Left kidney (tissue), 8 donors: ENCODE measurements at places on chromosomes 1 and 21. TPM values are rescaled to one million over a fixed set of nuclear protein-coding genes. Genes with fewer than 3 reads are reported as not detected.

The KRTAP10-6 gene
- not detected for polyA plus RNA-seq

The PADI3 gene
- 0.08 TPM for polyA plus RNA-seq

The KCNE2 gene
- 1.8 TPM for polyA plus RNA-seq

The EVA1B gene
- polyA plus RNA-seq = 37.6 TPM

The FCRL2 gene
- 0.17 TPM for polyA plus RNA-seq

DNA sequence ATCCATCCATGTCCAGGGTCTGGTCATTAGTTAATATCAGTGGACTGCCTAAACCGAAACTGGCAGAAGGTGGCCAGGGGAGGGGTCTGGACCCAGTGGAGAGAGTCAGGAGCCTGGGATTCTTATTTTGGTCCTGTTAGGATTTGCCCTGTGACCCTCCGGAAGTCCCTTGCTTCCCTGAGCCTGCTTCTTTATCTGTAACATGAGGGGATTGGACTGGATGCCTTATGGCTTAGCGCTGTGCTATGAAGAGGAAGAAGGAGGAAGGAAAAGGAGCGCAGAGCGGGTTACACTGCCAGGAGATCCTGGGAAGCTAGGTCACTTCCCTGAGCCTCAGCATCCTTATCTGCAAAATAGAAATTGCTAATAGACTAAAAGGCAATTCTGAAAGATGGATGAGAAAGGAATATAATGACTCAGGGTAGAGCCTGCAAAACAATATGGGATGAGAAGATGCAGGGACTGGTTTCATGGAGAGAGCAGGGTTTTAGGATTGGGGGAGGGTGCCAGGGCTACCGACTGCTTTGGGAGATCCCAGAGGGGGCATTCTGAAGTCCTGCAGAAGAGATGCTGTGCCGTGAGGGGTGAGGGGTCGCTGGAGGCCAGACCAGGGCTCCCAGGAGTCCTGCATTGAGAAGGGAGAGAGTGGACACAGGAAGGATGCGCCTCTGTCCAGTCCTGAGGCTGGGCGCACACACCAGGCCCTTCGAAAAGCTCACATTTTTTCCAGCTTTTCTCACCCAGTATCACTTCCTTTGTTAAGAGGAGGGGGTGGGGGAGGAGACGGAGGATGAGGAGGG is 460 bp upstream of the ADORA1 start:
- no peak for DNase-seq

DNA sequence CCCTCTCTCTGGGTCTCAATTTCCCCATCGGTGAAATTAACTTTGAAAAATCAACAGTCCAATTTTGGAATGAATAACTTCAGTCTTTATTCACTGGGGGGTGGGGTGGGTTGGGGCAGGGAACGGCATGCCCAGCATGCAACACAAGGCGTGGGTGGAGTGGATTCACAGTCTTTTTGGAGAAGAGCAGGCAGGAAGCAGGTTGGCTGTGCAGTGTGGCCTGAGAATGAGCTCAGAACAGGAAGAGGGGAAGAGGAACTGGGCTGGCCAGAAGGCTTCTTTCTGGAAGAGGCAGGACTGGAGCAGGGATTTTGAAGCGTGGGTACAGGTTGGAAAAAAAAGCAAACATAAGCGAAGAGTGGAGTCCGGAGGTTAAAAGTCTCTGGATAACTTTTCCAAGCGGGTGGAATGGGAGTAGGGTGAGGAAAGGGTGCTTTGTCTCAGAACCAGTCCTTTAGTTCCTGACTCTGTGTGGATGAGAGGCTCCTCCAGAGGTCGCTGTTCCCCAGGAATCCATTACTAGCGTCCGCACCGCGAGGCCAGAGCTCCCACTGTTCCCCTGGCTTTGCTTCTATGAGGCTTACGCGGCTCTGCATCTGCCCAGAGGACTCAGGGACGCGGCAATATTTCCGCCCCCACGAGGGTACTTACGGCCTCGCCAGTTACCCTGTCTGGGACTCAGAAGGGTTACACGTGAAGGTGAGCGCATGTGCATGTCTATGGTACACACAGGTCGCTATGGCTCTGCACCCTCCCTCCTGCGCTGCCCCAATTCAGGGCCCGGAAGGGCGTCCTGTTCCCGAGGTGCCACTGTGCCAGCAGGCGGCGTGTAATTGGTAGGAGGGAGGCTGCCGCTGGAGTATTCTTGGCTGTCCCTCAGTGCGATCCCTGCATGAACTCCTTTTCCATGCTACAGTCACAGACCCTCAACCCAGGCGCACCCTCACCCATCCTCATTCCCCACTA is 5.5 kb upstream of the FOXD2 start:
- peak; percentile 91 for DNase-seq

DNA sequence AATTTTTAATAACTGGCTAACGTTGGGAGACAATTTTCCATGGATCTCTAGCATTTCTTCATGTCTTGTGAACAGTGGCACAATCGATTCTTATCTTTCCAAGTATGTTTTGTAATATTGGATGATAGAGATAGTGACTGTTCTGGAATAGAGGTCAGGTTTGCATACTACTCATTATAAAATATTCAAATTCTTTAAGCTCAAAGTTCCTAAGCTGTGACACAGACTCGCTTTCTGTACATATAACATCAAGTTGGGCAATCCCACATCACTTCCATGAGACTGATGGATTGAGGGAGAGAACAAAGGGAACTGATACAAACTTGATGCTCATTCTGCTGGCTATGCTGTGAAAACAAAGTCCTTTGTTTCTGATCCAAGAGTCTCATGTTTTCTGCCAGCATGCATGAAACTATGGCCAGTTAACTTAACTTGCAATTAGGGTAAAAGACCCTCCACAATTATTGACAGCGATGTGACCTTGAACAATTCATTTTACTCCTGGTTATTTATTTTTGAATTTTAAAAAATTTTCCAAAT is 392.4 kb downstream of the TTLL7 start:
- DNase-seq = no peak

GRCh38 chr1:54970901-54971300 is 9.5 kb upstream of the TMEM61 start:
- DNase-seq = no peak
